Lung microvascular endothelial cell (primary cell): ENCODE measurements at places on chromosomes 16 and 17. TPM values are rescaled to one million over a fixed set of nuclear protein-coding genes. Genes with fewer than 3 reads are reported as not detected.

DNA sequence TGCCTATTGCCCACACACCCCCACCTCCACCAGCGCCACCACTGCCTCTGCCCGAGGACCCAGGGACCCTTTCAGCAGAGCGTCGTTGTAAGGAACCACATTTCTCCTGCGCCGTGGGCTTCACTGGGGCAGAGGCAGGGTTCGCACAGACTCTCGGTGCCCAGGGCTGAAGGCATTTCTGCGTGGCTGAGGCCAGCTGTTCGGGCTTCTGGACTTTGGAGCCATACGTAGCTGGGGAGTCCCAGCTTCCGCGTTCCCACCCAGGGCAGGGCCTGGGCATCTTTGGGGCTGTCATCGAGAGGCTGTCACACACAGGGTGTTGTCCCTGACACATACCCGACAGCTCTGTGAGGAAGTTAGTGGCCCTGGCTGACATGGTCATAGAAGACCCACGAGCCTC is 16.0 kb upstream of the SMIM5 start:
- DNase-seq: no peak

DNA sequence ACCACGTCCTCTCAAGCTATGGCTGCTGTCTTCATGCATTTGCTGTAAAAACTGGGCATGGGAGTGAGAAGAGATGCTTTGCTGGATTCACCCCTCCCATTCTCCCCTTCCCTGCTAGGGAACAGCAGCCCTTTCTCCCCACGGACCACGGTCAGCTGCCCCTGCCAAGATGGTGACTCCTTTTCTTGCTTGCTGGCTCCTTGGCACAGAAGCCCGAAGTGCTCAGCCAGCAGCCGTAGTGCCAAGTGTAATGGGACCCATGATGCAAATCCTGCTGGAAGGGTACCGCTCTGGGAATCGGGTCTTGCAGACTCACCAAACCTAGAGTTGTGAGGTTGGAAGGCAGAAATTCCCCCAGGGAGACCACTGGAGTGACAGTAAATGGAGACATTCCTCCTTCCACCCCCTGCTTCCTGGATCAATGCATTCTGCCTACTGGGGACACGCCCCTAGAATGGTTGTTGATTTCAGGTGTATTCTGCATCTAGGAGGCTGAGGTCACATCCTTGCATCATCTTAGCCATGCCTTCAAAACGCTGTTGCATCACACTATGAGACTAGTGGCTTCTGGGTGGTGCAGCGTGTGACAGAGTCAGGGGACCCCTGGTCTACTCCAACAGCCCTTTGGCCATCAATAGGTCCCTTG is 63.0 kb upstream of the CBX4 start:
- DNase-seq: no peak

- DNase-seq: peak; percentile 46
Measured at GRCh38 chr16:72066747-72067146, 3.7 kb downstream of the HPR start.

DNA sequence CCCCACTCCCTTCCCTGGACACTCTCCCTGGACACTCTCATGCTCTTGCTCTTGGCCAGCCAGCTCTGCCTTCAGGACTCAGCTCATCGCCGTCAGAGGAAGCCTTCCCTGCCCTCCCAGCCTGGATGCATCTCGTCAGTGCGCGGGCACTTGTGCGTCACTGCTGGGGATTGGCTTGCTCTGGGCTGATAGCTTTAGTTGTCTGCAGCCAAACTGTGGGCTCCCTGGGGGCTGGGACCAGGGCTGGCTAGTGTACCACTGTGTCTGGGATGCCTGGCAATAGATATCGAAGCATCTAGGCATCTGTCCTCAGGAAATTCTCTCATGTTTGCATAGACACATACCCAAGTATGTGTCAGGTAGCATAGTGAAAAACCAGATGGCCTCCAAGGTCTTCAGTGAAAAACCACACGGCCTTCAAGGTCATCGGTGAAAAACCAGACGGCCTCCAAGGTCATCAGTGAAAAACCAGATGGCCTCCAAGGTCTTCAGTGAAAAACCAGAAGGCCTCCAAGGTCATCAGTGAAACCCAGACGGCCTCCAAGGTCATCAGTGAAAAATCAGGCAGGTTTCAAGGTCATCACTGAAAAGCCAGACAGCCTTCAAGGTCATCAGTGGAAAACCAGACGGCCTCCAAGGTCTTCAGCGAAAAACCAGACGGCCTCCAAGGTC is 72.0 kb downstream of the CMIP start:
- no peak for DNase-seq

- DNase-seq: peak; percentile 67
Measured at GRCh38 chr17:80870401-80870800, 121.2 kb upstream of the CHMP6 start.

DNA sequence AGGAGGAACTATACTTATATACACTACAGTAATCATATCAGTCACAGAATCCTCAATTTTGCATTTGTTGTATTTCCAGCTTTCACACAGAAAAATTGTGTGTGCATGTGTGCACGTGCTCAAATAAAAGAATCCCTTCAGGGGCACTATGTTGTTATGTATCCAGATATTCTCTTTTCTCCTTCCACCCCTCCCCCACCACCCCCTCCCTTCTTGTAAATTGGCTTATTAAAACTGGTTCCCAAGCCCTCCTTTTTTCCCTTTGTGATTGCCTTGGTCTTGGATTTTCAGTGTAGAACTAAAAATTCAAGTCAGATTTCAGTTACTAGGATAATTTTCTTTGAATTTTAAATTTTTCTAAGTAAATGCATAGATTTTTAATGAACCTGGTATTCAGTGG is 86.3 kb downstream of the WNT3 start:
- no peak for DNase-seq

DNA sequence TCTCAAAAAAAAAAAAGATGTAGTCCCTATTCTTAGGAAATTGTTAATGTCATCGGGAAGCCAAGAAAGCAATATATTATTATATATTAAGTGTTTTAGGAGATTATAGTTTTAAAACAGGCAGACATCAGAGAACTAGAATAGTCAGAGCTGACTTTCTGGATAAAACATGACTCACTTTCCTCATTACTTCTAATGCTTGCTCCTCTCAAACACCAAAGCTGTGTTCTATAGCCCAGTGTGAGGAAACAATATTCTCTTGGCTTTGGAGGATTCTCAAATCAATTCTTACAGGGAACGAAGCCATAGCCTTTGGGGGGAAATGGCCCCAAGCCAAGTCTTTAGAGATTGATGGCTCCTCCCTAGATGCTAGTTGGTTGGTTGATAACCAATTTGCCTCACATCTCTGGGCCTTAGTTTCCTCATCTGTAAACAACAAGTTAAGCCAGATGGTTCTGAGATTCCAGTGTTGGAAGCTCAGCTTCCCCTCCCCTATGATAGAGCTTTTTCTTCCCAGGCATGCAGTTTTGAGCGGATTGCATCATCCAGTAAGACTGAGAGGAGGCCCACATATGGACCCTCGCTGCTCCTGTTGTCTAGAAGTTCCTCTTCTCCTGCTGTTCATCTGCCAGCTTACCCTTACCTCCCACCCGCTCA is 12.4 kb downstream of the NMT1 start:
- peak; percentile 58 for DNase-seq

Gene TBX21
- total RNA-seq: not detected in 2 replicates

Gene CA5A
- total RNA-seq: not detected in 2 replicates

Gene XAF1
- 0.79 and 2.6 TPM in 2 replicates for total RNA-seq

Gene CORO1A
- 0.79 and 1.5 TPM in 2 replicates for total RNA-seq

Gene NUP93
- 50.2 and 58.6 TPM in 2 replicates for total RNA-seq
